Upper lobe of right lung (tissue), 1 donor: ENCODE measurements at places on chromosomes 3 and 15. TPM values are rescaled to one million over a fixed set of nuclear protein-coding genes. Genes with fewer than 3 reads are reported as not detected.

DNA sequence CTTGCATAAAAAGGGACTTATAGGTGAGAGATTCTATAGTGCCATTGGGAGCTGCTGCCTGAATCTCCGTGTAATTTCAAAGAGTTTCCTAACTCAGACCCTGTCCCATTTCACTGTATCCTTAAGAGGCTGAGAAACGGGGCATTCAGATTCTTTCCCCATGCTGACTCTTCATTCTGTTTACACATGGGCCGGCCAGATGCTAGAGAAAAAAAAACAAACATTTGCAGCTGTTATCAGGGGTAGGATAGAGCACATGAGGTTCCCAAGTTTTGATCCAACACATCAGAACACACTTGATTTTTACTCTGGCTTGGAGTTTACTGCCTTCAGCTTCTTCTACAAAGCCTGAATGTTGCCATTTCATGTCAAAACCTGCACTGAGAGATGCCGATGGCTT lies 215.9 kb upstream of the TPRG1 start:
- no peak for DNase-seq

DNA sequence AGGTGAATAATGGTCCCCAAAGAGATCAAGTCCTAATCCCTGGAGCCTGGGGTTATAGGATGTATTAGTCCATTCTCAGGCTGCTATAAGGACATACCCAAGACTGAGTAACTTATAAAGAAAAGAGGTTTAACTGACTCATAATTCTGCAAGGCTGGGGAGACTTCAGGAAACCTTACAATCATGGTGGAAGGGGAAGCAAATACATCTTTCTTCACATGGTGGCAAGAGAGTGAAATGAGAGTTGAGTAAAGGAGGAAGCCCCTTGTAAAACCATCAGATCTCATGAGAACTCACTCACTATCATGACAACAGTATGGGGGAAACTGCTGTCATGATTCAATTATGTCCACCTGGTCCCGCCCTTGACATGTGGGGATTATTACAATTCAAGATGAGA lies 142.9 kb upstream of the ANKRD28 start:
- no peak for DNase-seq

GRCh38 chr3:53719796-53720195 lies 126.4 kb downstream of the CHDH start:
- DNase-seq: no peak

DNA sequence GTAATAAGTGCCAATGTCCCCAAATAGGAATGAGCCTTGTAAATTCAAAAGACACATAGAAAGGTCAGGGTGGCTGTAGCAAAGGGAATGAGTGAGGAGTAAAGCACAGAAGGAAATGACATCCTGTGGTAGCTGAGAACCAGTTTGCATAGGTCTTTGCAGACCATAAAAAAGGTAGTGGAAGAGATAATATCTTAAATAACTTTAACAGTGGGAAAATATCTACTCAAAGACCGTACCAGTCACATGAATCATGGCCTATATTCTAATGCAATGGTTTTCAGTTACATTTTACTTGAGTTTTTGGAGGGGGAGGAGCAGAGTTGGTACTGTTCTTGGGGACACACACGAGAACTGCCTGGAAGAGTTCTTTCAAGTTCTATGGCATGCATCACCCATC lies 297.3 kb upstream of the ADAMTS9 start:
- no peak for DNase-seq

- no peak for DNase-seq
Measured at GRCh38 chr3:10816019-10816862, at the start of gene SLC6A11. SLC6A11 (plus strand) TSS chr3:10816228; CDS start chr3:10816266, 38 bp downstream.

- DNase-seq: no peak
Measured at GRCh38 chr3:44995142-44995770, 19.2 kb downstream of the EXOSC7 start.

DNA sequence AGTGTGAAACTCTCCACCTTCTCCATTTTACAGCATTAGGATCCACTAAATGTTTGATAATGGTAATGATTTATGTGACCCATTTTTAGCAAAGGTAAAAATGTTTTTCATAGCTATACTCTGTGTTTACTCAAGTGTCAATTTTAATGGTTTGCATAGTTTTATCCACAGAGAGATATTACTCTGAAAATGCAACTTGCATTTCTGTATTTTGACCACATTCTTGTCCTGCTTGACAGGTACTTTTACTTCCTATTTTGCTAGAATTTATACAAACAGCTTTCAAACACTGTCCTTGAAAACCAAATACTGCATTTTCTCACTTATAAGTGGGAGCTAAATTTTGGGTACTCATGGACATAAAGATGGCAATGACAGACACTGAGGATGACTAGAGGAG lies 62.9 kb downstream of the SERPINI1 start:
- DNase-seq: no peak

DNA sequence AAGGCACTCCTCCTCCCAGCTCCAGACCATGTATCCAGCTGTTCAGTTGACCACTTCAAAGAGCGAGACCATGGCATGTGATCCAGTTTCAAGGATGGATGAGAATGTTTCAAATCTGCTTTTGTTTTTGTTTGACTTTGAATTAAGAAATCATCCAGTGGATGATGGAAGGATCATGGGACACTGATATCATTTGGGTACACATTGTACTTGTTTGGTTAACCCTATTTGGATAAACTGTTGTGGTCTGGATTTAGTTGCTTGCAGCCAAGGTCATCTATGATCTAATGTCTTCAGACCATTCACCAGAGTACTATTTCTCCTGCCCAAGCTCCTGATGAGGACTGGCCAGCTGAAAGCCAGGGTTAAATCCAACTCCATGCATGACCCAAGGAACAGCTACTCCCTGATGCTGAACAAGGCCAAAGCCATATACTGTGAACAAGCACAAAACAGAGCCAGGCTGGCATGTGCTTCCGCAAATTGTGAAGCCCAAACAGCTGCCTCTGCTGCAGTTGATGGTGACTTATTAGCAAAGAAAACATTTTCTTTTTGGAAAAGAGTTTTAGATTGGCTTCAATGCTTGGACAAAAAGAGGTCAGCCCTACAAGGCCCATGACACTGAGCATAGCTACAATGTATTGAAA lies 5.2 kb upstream of the ADAMTS17 start:
- DNase-seq: no peak

DNA sequence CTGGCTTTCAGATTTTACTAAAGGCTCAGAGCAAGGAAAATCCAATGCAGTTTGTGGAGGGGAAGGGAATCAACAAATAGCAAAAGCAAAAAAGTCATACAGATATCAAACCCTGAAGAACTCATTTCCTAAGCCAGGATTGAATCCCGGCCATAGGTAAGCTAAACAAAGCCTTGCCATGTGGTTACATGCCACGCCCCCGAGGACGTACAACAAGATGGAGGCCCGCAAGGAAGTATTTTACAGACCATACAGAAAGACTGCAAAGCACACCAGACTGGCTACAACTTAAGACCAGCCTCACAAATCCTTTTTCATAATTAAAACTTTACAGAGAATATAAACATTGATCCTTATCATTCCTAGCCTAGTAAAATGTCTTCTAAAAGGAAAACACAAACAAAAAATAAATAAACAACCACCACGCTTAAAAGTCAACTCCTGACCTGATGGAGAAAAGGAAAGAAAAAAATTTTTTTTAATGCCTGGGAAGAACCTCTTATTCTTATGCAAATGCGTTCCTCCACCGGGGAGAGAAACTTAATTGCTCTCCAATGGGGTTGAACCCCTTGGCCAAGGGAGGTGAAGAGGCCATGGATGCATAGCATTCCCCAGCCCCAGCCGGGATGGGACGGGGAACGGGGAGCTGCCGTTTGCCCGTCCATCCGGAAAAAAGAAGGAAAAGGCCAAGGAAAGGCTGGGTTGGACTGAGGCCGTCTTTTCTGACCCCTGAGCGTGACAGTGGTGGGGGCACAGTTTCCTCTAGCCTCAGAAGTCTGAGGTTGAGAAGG lies 39.3 kb downstream of the IL1RAP start:
- no peak for DNase-seq

DNA sequence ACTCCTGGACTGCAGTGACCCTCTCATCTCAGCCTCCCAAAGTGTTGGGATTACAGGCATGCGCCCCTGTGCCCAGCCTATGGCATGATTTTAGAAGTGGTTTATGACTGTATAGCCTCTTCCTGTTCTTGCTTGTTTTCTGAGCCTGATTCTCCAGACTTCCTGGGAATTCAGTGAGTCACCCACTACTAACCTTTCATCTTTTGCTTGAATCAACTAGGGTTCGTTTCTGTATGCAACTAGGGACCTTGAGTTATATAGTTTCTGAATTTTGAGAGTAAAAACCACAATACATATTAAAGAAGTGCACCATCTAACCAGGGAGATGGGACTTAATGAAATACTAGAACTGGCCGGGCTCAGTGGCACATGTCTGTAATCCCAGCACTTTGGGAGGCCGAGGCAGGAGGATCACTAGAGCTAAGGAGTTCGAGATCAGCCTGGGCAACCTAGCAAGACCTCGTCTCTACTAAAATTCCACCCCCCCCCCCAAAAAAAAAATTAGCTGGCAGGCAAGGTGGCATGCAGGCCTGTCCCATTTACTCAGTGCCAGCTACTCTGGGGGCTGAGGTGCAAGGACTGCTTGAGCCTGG lies 76.0 kb downstream of the ZNF609 start:
- DNase-seq: no peak

DNA sequence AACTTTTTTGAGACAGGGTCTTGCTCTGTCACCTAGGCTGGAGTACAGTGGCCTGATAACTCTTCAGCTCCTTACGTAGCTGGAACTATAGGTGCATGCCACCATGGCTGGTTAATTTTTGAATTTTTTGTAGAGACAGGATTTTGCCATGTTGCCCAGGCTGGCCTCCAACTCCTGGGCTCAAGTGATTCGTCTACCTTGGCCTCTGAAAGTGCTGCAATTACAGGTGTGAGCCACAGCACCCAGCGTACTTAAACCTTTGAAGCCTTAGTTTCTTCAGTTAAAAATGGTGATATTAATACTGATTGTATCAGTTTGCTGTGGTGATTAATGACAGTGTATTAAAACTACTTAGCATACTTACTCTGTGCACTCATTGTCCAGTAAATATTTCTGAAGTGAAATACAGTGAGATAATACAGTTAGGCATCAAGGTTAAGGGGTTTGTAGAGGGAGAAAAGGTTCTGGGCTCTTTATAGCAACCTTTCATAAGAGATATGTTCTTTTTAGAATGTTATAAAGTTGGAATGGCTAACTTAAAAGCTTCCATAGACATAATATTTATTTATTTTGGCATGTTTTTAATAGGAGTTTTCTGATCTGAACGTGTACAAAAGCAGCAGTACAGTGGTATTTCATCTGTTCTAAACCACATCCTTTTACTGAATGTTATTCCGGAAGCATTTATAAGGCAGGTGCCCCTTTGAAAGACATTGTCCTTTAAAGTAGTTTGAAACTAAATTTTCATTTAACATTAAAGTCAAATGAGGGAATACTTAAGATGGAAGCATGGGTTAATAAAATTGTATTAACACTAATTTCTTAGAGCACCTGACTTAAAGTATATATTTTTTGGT lies 23.6 kb downstream of the NCK1 start:
- no peak for DNase-seq

- no peak for DNase-seq
Measured at GRCh38 chr3:101184111-101184510, 136.3 kb downstream of the IMPG2 start.

DNA sequence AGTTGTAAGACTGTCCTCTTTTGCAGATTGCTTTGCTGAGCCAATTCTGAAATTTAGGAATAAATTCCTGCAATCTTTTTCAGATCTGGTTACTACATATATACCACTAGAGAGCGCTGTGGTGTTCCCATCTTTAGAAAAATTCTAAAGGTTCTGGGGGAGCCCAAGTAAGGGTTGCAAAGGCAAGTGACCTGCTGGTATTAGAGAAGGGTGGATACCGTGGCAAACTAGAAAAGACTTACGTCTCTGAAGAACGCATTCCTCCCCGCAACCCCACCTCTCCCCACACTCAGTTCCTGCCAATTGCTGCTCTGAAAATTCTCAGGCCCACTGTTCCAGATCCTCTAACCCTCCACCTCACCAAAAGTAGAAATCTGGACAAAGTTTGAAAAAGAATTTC lies 48.5 kb downstream of the EFHB start:
- DNase-seq: no peak

GRCh38 chr15:31483053-31483985 lies 156.7 kb downstream of the KLF13 start:
- DNase-seq: peak; percentile 64

DNA sequence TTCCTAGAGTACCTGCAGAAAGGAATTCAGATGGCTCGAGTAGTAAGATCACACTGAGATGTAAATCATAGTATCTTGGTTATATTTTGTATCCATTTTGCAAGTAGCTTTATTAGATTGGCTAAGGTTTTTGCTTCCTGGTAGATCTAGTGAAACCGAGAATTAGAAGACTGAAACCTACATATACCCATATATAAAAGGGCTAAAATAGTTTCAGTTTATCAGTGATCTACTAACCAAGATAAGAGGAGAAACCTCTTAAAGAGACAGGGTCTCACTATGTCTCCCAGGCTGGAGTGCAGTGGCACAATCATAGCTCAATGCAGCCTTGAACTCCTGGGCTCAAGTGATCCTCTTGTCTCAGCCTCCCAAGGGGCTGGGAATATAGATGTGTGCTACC lies 135.3 kb downstream of the PCCB start:
- no peak for DNase-seq

DNA sequence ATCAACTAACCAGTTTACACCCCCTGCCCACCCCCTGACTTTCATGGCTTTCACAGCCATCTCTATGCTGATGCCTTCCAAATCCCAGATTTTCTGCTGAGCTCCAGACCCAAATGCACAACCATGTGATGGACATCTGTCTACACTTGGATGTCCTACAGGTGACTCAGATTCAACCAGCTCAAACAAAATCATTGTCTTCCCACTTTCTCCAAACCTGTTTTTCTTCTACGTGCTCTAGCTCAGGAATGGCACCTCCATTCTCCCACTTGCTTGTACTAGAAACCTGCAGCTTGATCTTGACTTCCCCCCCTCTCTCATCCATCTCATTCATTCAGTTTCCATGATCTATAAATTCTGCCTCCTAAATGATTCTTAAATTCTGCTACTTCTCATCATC lies 34.1 kb upstream of the RARRES1 start:
- DNase-seq: no peak

DNA sequence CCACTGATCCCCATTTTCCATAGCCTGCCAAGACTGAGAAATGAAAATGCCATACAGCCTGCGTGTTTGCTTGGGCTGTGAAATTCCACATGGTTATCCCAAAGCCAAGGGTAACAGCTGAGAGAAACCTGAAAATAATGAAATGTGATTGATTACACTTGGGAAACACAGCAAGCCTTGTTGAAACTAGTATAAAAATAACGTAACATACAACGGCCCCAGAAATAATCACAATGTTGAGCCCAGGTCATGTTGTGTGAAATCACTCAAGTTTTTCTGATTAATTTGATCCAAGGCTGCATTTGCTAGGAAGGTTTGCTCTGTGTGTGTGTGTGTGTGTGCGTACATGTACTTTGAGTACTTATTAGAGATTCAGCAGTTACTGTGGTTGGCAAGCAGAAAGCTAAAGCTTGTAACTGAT lies 269.0 kb downstream of the OXSM start:
- DNase-seq: no peak

GRCh38 chr3:131549340-131549739 lies 46.6 kb upstream of the MRPL3 start:
- no peak for DNase-seq

- no peak for DNase-seq
Measured at GRCh38 chr15:47066392-47066791, 650.9 kb upstream of the SEMA6D start.

CPN2 gene
- total RNA-seq: not detected

ZKSCAN7 gene
- 3.6 TPM for total RNA-seq

OR5K2 gene
- total RNA-seq: not detected

EOMES gene
- 1.2 TPM for total RNA-seq

PAQR5 gene
- 37.9 TPM for total RNA-seq

FILIP1L gene
- total RNA-seq: 43.2 TPM

USF3 gene
- total RNA-seq: 22.2 TPM

ZCWPW2 gene
- 0.96 TPM for total RNA-seq

ZIC1 gene
- not detected for total RNA-seq

P2RY13 gene
- 8.2 TPM for total RNA-seq

RAB6B gene
- 7.4 TPM for total RNA-seq
